ENCODE measurements at places on chromosomes 4 and X.

- DNase-seq: no peak
Observed at GRCh38 chrX:5936438-5936837, 292.2 kb downstream of the NLGN4X start.

DNA sequence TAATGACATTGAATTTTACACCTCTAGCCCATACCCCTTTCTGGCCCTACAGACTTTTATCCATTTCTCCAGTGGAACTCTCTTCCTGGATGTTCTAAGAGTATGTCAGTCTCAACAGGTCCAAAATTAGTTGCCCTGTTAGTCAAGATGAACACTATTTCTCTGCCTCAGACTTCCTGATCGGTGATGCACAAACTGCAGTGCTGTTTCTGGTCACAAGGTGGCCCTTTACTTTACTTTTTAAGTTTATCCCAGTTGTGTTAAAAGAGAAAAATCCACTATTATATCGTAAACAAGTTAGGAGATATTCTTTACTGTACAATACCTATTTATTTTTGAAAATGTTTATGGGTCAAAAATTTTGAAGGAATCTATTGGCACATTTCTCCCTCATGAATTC is 13.1 kb downstream of the TCEAL7 start:
- DNase-seq: no peak

GRCh38 chr4:147311956-147312355 is 168.9 kb upstream of the EDNRA start:
- DNase-seq: no peak

DNA sequence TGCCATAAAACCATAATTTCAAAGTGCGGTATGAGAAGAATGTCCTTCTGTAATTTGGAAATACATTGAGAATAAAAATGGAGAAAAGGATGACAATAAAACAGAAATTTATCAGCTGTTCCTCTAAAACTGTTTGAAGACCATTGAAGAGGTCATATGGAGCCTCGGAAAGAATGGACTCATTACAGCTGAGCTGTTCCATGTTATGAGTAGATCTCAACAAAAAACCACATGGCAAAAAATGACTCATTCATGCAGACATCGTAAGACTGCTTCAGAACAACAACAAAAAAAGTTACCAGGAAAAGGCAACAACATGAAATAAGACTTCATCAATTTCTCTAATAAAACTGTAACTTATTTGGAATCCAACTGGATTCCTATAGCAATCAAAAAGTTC is 39.7 kb downstream of the AKAP4 start:
- no peak for DNase-seq

DNA sequence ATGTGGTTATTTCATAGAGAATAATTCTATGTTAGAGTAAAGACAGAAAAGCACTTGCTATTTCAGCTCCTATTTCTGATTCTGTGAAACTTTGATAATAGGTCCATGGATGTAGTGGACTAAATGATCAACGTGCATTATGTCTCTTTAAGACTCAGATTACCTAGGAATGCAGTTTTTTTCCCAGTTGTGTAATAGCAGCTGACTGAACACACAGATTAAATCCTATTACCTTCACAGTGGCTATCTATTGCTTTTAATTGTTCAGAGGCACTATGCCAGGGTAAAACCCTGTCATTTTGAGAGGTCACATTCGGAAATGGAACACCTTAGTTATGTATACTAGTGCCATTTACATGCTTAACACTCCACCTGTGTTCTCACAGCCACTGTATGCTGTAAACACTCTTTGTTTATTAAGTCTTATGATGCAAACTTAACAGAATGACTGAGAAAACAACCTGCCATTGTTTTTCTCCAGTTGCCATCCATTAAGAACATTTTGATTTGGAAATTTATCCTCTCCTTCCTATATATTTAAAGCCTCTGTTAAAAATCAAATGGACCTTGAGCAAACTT is 70.5 kb downstream of the HPGD start:
- DNase-seq: no peak

DNA sequence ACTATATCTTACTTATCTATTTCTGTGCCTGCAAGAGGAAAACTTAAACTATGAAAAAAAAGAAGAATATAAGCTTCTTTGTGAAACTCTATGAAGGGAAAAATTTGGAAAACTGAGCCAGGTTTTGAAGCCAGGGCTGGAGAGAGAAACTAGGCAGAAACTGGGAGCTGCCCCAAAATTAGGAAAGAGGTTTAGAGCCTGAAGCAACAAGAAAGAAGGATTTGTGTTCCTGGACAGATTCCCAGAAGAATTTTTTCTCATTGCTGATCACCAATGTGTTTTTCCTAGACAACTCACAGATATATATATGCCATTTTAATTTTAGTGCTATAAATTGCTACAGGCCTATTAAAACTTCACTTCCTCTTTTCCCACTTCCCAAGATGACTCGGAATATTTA is 245.0 kb upstream of the GEMIN8 start:
- no peak for DNase-seq

DNA sequence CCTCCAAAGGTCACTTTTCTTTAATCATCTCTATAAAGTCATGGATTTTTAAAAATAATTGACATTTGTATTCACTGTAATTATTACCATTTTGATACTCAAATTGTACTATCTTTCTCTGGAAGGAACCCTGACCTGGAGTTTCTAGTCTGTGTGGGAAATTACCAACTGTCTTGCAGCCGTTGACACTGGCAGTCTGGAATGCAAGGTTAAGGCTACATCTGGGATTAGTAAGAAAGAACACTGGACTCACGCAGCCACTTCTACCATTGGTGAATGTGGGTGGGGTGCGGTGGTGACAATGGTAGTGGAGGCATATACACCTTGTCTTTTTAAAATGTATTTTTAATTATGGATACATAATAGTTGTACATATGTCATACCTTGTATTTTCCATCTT is 40.9 kb downstream of the EGF start:
- no peak for DNase-seq

DNA sequence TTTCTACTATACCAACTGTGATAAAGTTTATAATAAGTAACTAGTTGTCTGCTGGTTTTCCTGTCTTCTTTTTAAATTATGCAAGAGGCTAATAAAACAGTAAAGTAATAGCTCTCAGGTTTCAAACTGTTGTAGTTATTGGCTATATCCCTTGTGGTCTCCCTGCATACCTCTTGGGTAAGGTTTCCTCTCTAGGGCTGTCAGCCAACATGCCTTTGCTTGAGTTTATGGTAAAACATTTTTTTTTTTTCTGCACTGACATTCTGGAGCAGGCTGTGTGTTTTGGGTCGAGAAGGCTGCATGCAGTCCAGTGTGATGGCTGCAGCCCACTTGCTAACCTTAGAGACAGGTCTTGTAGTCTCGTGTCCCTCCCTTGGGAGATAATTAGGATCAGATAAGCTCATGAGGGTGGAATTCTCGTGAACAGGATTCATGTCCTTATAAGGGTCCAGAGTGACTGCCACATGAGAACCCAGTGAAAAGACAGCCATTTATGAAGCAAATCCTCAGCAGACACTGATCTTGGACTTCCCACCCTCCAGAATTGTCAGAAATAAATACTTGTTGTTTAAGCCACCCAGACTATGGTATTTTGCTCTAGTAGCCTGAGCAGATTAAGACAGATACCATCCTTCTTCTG is 831.2 kb downstream of the CCSER1 start:
- DNase-seq: no peak

GRCh38 chrX:78124307-78124706 is 15.1 kb downstream of the TAF9B start:
- DNase-seq: no peak

DNA sequence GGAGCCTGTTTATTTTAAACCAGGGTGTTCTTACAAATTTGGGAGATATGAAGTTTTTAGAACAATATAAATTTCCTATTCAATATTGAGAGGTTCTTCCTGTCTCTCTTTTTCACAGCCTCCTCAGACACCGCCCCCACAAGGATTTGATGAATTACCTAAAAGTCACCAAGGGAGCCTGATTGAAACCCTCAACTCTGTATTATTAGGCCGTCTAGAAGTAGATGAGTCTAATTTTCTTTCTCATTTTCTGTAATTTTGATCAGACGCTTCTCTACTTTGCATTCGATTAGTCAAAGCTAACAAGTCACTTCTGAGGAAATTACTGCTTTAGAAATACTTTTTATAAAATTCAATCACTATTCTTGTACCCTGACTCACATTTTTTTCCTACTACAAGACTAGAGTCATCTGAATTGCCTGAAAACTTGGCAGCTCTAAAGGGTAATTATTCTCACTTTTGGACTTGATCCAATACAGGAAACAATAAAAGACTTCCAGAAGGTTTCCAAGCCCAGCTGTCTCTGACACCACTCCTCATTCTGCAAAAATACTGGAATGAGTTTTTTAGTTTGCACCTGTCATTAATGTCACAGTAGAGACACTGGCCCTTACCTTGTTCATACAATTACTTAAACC is 111.2 kb downstream of the ELOVL6 start:
- no peak for DNase-seq

Data from stimulated activated CD4-positive, alpha-beta T cell treated with anti-CD3 and anti-CD28 coated beads, Interleukin-1b, Interleukin-23, amount 100 ng/mL, for 24 hours (primary cell).